GM23338 (cell line): ENCODE measurements at places on chromosomes 2 and 18. TPM values are rescaled to one million over a fixed set of nuclear protein-coding genes. Genes with fewer than 3 reads are reported as not detected.
A peak's percentile ranks its signal among the peaks of the same experiment; 100 is the strongest.

DNA sequence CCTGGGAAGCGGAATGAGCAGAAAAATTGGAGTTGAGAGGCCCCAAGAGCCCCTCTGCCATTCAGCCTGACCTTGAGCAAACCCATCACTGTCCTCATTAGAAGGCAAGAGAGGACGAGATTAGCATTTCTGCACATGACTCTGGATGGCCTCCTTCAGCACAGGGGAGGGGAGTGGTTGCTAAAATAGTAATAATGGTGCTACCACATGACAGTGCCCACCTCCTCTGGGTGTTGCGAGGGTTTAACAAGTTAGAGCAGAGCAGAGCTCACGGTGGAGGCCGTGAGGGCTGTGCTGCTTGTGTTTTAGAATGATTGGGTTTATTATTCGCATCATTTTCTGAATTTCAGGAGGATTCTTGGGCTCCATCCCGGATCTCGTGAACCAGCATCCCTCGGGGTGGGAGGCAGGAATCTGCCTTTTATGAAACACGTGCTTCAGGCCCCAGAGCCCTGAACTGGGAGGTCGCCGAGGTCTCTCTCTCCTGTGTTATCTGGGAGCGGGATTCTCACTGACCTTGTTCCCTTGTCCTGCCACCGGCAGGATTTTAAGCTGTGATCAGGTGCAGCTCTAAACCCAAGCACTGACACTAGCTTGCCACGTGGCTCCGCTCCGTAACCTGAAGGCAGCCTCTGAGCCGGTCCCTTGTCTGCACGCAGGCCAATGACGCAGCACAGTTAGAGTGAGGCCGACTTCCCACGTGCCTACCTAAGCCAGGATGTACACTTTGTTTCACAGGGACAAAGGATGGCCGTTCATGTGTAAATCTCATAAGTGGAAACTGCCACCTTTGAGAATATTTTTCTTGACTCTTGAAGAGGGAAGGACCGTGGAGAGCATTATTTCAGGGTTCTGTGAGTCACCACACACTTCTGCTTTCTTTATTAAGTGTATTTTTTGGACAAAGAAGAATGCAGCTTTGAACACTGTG, 142.3 kb downstream of the ACOXL start:
- DNase-seq = no peak
- H3K27me3 ChIP-seq = no peaks in the 10 kb centered on the region
- H3K4me1 ChIP-seq = peaks cover 21% of the 10 kb centered on the region
- H3K27ac ChIP-seq = no peak overlapping the region
- no peak overlapping the region for H3K4me3 ChIP-seq

Gene ADD2
- 34.6 and 40.2 TPM in 2 replicates for polyA plus RNA-seq

Gene TTL
- polyA plus RNA-seq = 10.1 and 10.4 TPM in 2 replicates

DNA sequence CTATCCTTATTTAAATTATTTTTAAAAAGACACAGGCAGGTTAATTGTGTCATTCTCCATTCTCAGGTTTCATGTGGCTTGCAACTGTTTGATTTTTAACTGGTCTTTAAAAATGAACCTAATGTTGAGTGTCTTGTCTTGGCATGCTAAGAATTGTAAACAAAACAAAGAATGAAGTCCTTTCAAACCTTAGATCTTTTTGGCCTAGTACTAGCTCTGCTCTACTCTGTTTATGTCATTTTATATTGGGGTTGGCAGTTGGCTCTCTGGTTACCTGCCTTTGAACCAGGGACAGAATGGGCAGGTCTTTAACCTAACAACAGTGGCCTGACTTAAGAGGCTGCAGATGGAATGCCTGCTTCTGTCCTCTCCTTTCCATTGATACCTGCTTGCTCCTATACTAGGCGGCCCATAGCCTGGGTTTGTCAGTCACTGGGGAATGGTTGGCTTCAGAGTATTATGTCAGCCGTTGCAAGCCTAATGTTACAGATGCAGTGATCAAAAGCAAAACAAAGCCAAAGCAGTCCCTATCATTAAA, 85.5 kb downstream of the MTA3 start:
- no peaks in the 10 kb centered on the region for H3K36me3 ChIP-seq
- peak overlapping the region; percentile 30 for H3K27ac ChIP-seq
- peaks cover 48% of the 10 kb centered on the region for H3K4me1 ChIP-seq
- H3K27me3 ChIP-seq = no peaks in the 10 kb centered on the region

Gene OBSL1
- 94.9 and 102 TPM in 2 replicates for polyA plus RNA-seq

- no peak overlapping the region for H3K27ac ChIP-seq
- no peaks in the 10 kb centered on the region for H3K4me1 ChIP-seq
- H3K27me3 ChIP-seq = no peaks in the 10 kb centered on the region
- H3K36me3 ChIP-seq = no peaks in the 10 kb centered on the region
Observed at GRCh38 chr2:173734797-173735196, 230.4 kb downstream of the SP3 start.

GRCh38 chr2:148651972-148652371, 7.4 kb downstream of the EPC2 start:
- H3K4me1 ChIP-seq = peaks cover 27% of the 10 kb centered on the region
- H3K36me3 ChIP-seq = no peaks in the 10 kb centered on the region
- H3K4me3 ChIP-seq = no peak overlapping the region
- no peaks in the 10 kb centered on the region for H3K27me3 ChIP-seq
- H3K27ac ChIP-seq = no peak overlapping the region

GRCh38 chr2:47344890-47345589, 57.9 kb upstream of the MSH2 start:
- peaks cover 27% of the 10 kb centered on the region for H3K4me1 ChIP-seq
- peak; percentile 99 for DNase-seq
- peak overlapping the region; percentile 100 for H3K27ac ChIP-seq
- H3K27me3 ChIP-seq = no peaks in the 10 kb centered on the region
- no peaks in the 10 kb centered on the region for H3K36me3 ChIP-seq

- no peak overlapping the region for H3K4me3 ChIP-seq
- no peaks in the 10 kb centered on the region for H3K36me3 ChIP-seq
- H3K27me3 ChIP-seq = no peaks in the 10 kb centered on the region
Observed at GRCh38 chr2:168215813-168216212, 31.6 kb downstream of the STK39 start.

Gene SFTPB
- polyA plus RNA-seq = 0.06 TPM in 1 of 2 replicates, not detected in the other

Gene SMIM21
- polyA plus RNA-seq = not detected in 2 replicates

GRCh38 chr2:189261431-189261841, 81.9 kb upstream of the COL5A2 start:
- peaks cover 15% of the 10 kb centered on the region for H3K4me1 ChIP-seq
- H3K4me3 ChIP-seq = no peak overlapping the region
- no peaks in the 10 kb centered on the region for H3K36me3 ChIP-seq
- DNase-seq = no peak

- no peak overlapping the region for H3K27ac ChIP-seq
- H3K4me3 ChIP-seq = no peak overlapping the region
- H3K4me1 ChIP-seq = no peaks in the 10 kb centered on the region
- no peaks in the 10 kb centered on the region for H3K27me3 ChIP-seq
- DNase-seq = peak; percentile 55
- H3K36me3 ChIP-seq = peaks cover 3% of the 10 kb centered on the region; the same call in 1 of the 2 replicates
Observed at GRCh38 chr2:104766683-104767082, 87.2 kb upstream of the POU3F3 start.

Gene PTH2R
- polyA plus RNA-seq = 0.18 and 0.42 TPM in 2 replicates

- no peak overlapping the region for H3K4me3 ChIP-seq
- no peak overlapping the region for H3K27ac ChIP-seq
- H3K4me1 ChIP-seq = 0 out of 2 replicates have a peak, but pooled peaks cover 3% of the 10 kb centered on the region
- DNase-seq = no peak
Observed at GRCh38 chr18:58492891-58493469, 135.9 kb downstream of the ALPK2 start.

- no peaks in the 10 kb centered on the region for H3K4me1 ChIP-seq
- no peaks in the 10 kb centered on the region for H3K27me3 ChIP-seq
- H3K27ac ChIP-seq = no peak overlapping the region
- no peak for DNase-seq
- H3K36me3 ChIP-seq = no peaks in the 10 kb centered on the region; the same call in 1 of the 2 replicates
Observed at GRCh38 chr2:85853499-85854165, 35.2 kb downstream of the ST3GAL5 start.

GRCh38 chr2:215553946-215554345, 118.1 kb upstream of the FN1 start:
- no peaks in the 10 kb centered on the region for H3K36me3 ChIP-seq
- H3K4me3 ChIP-seq = no peak overlapping the region
- H3K27ac ChIP-seq = no peak overlapping the region
- peaks cover 4% of the 10 kb centered on the region; the same call in 1 of the 2 replicates for H3K4me1 ChIP-seq

Gene ABCG8
- 0.03 and 0.19 TPM in 2 replicates for polyA plus RNA-seq

DNA sequence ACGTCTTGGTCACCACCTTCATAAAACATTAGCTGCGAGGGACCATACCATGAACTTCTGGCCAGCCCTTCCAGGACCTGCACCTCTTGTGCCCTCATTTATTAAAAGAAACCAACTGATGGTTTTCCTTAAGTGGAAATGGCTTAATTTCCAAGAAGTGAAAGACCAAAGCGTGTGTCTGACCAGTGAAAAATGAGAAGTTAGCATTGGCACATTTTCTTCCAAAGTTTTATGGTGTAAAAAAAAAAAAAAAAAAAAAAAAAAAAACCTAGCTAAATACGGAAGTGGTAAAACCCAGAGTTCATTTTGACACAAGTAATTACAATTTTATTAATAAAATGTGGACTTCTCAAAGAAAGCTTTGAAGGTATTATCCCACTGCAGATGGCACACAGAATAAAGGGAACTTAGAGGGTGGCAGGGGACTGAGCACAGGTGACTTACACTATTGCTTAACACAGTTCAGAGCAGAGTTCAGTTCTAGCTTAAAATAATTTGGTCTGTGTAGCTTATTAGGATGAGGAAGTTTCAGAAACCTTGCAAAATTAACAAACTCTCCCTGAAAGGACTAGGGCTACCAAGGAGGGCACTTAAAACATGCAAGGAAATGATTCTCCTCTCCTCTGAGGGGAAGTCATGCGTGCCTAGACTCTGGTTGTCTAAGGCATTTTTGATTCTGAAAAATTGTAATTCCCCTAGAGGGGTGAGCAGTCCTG, 42.2 kb upstream of the EPG5 start:
- no peak overlapping the region for H3K4me3 ChIP-seq
- H3K27me3 ChIP-seq = no peaks in the 10 kb centered on the region
- DNase-seq = no peak

GRCh38 chr2:50953021-50953420, 78.9 kb downstream of the NRXN1 start:
- H3K27me3 ChIP-seq = no peaks in the 10 kb centered on the region
- DNase-seq = no peak
- no peak overlapping the region for H3K4me3 ChIP-seq
- no peak overlapping the region for H3K27ac ChIP-seq
- H3K36me3 ChIP-seq = no peaks in the 10 kb centered on the region
- peaks cover 8% of the 10 kb centered on the region; the same call in 1 of the 2 replicates for H3K4me1 ChIP-seq

DNA sequence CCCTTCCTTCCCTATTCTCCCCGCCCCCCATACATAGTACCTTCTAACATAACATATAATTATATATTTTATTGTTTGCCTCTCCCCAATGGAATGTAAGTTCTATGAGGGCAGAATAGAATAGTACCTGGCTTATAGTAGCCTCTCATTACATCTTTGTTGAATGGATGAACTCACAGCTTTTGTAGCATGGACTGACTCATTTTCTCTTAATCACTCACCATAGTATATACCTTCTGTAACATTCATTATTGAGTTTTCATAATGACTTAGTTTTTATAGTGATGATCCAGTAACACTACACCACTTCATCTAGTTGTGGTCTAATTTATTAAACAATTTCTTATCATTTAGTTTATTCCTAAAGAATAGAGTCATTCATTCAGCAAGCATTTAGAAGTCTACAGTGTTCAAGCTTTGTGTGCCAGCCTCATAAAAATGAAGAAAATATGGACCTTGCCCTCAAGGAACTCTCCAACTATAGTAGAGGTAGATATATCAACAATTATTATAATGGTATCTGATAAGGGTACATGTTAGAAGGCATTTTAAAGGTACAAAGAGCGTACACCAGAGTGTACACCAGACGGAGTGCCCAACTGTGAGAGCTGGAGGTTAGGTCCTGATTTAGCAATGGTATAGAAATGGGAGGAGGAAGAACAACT, 31.1 kb downstream of the NCOA1 start:
- no peak for DNase-seq
- H3K27me3 ChIP-seq = no peaks in the 10 kb centered on the region
- no peak overlapping the region for H3K27ac ChIP-seq
- no peak overlapping the region for H3K4me3 ChIP-seq

Gene FAM237A
- polyA plus RNA-seq = not detected in 2 replicates

DNA sequence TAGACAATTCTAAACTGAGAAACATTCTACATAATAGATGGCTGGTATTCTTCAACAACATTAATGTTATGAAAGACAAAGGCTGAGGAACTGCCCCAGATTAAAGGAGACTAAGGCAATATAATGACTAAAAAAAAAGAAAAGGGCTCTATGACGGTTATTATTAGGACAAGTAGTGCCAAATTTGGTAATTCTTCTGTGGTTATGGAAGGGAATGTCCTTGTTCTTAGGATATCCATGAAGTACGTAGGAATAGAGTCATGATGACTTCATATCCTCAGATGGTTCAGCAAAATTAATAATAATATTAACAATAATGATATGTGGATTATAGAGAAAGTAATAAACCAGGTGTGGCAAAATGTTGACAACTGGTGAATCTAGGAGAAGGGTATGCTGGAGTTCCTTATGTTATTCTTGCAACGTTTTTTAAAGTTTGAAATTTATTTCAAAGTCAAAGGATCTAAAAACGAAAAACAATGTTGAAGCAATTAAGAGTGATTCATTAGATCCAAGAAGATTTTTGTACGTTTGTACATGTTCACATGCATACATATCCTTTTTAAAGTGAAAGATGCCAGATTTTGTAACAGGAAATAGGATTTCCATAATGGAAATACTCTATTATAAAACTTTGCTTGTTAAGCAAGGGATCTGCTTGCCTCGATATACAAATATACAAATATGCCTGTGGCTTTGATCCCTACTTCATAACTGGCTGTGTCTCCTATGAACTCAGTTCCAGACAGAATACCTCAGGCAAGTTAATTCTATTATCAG, 27.7 kb upstream of the STRN start:
- no peak overlapping the region for H3K27ac ChIP-seq
- H3K4me1 ChIP-seq = no peaks in the 10 kb centered on the region
- no peak for DNase-seq

Gene TMEM178A
- polyA plus RNA-seq = 9.7 and 10.3 TPM in 2 replicates

DNA sequence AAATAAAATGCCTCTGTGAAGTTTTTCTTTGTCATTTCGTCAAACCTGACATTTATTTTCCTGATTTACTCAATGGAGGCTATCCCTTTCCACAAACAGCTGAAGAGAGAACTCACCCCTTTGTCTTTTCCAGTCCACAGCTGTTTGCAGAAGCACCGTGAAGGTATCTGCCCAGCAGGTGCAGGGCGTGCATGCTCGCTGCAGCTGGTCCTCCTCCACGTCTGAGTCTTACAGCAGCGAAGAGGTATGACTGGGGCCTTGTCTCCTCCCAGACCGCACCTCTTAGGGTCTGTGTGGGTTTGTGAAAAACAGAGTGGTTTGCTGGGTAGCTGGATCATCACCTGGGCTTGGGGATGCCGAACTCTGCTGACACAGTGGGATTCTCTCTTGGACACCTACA, 9.7 kb downstream of the SPP2 start:
- no peak overlapping the region for H3K4me3 ChIP-seq
- H3K27ac ChIP-seq = no peak overlapping the region
- no peaks in the 10 kb centered on the region for H3K36me3 ChIP-seq
- DNase-seq = no peak

Gene DPP10
- polyA plus RNA-seq = 2.8 and 3.6 TPM in 2 replicates
